Activated CD8-positive, alpha-beta memory T cell treated with anti-CD3 and anti-CD28 coated beads, Interleukin-2, amount 50 U/mL, for 4 hours (primary cell): ENCODE measurements at places on chromosomes 1 and 21.
A peak's percentile ranks its signal among the peaks of the same experiment; 100 is the strongest.

DNA sequence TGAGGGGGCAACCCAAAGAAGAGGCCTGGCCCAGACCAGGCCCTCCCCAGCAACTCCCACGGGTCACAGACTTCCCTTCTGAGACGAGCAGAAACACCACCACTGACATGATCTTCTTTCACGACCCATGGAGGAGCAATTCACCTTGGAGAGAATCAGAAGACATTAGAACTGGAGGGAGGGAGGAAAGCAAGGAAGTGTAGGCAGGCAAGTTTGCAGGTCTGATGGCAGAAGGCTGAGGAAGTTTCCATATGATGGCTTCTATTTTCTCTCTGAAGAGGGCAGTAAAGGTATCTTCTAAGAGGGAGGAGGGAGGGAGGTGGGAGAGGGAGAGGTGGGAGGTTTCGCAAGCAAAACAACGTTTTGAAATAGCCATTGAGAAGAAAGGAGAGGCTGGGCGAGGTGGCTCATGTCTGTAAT, 1.4 kb upstream of the UBXN10 start:
- no peak for DNase-seq

- DNase-seq, result no peak
Observed at GRCh38 chr1:59272507-59272906, 24.4 kb upstream of the FGGY start.

DNA sequence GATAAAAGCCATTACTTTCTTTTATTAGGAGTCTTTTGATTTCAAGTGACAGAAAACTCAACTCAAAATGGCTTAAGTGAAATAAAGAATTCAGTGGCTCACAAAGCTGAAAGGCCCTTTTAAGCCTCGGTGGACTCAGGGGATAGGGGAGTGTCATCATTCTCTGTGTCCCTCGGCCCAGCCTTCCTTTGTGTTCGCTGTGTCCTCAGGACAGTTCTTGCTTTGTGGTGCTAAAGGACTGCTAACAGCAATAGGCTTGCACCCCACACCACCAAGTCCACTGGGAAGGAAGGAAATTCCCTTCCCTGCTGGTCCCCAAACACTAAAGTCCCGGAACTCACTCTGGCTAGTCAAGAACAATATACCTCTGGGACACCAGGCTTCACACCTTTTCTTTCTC, 129.2 kb downstream of the NTPCR start:
- DNase-seq, result no peak

DNA sequence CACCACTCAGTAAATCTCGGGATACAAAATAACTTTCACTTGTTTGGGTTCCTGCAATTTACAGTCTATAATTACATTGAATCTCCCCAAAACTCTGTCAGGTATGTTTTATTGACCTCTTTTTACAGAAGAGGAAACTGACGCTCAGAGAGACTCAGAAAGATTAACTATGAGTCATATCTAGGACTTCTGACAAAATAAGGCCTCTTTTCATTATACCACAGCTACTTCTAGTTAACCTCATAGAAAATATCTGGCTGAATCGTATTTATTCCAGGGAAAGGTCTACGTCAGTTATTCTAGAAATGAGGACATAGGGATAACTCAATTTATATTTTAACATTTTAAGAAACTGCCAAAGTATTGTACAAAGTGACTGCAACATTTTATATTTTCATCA, 211.1 kb upstream of the FAM78B start:
- DNase-seq, result no peak

DNA sequence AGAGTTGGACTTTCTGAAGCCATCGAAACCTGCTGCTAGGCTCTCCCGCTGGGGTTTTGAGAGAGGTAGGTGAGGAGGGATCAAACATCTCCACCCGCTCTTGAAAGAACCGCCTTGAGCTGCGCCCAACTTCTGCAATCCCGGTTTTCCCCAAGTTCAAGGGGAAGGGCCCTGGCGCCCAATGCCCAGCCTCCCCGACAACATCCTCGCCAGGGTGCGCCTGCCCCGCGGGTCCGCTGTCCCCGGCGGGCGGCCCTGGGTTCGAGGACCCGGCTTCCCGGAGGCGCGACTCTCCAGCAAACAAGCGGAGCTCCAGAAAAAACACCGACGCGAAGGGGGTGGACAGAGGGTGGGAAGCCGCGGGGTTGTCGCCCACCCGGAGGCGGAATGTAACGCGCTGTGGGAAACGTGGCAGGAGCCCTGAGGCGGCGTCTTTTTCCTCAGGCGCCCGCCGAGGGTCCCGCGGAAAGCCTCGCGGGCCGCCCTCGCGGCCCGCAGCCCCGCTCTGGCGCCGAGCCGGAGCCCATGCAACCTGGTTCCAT, 607 bp downstream of the BTG3 start:
- DNase-seq, result peak; percentile 26

- DNase-seq, result no peak
Observed at GRCh38 chr1:10891091-10891490, 94.6 kb upstream of the CASZ1 start.

- DNase-seq, result no peak
Observed at GRCh38 chr1:217062586-217062985, 339.4 kb upstream of the ESRRG start.

DNA sequence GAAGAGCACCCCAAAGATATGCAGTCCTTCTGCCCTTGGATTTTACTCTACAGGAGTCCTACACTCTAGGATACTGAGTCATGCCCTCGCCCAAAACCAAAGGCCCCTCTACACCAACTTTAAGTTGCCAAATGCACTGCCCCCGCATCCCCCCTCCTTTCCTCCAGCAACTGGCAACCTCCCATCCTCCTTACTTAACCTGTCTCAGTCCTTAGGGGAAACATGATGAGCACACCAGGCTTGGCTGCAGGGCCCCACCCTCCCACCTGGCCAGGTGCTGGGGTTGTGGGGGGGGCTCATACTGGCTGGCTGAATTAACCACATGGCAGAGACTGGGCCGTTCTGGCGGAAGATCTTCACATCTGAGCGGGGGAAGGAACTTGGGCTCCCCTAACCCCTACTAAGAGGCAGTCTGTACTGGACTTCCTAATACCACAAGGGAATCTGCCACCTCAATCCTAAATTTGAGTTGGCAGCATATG, 1.2 kb downstream of the HDGF start:
- DNase-seq, result peak; percentile 57

- no peak for DNase-seq
Observed at GRCh38 chr1:186104459-186104858, 270.6 kb downstream of the TPR start.

GRCh38 chr1:116577759-116578314, 7.0 kb upstream of the CD58 start:
- DNase-seq, result no peak

DNA sequence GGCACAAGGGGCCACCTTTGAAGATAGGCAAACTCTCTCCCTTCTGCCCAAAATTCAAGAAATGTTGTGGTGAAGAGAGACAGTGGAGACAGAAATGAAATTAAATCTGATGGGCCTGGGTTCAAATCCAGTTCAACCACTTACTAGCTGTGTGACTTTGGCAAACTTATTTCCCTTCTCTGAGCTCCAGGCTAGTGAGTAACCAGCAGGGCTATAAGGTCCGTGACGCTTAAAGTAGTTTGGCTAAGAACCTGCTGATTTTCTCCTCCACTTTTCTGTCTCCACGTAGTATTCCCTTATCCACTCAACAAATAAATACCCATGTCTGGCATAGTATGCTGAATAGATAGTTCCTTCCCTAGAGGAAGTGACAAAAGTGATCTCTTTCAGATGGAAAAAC, 1.9 kb downstream of the SLC2A1 start:
- no peak for DNase-seq

- no peak for DNase-seq
Observed at GRCh38 chr1:19925342-19926070, 2.1 kb upstream of the PLA2G2E start.

GRCh38 chr1:193019442-193020026, 39.6 kb downstream of the UCHL5 start:
- DNase-seq, result no peak

GRCh38 chr1:165344736-165345135, 11.8 kb downstream of the LMX1A start:
- DNase-seq, result no peak

DNA sequence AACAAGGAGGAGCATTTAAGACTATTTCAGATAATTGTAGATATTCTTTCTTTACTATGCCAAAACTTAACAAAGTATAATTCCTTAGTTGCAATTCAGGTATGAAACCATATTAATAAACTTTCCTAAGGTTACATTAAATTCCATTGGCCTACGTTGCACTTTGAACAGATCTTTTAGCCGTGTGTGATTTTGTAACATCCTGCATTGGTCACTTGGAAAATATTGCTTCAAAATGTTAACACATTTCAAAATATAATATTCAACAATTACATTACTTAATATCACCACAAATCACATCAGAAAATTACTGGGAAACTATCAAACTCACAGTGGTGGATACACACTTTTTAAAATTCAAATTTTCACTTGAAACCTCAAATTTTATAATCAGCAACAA, 20.2 kb downstream of the ETS2 start:
- no peak for DNase-seq

DNA sequence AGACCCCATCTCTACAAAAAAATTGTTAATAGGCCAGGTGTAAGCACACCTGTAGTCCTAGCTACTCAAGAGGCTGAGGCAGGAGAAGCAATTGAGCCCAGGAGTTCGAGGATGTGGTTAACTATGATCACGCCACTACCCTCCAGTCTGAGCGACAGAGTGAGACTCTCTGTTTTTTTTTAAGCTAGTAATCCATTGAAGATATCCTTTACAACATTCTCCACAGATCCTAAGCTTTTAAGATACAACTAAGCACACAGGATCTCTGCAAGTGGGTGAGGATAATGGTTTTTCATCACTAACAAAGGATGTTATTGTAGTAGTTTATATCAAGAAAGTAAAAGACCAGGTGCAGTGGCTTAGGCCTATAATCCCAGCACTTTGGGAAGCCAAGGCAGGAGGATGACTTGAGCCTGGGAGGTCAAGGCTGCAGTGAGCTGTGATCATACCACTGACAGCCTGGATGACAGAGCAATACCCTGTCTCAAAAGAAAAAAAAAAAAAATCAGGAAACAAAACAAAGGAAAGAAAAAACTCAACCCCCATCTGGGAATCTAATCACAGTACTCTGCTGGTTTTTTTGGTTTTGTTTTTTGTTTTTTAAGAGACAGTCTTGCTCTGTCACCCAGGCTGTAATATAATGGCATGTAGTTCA, 166.1 kb downstream of the RERE start:
- no peak for DNase-seq

- DNase-seq, result no peak
Observed at GRCh38 chr1:87513255-87513654, 184.6 kb downstream of the LMO4 start.

GRCh38 chr1:14282707-14283106, 315.8 kb upstream of the KAZN start:
- DNase-seq, result no peak

GRCh38 chr1:8363186-8363766, 45.4 kb downstream of the SLC45A1 start:
- no peak for DNase-seq

GRCh38 chr21:41589620-41590175, 81.7 kb upstream of the TMPRSS2 start:
- DNase-seq, result no peak

GRCh38 chr1:234369784-234370183, 3.5 kb upstream of the COA6 start:
- DNase-seq, result no peak

DNA sequence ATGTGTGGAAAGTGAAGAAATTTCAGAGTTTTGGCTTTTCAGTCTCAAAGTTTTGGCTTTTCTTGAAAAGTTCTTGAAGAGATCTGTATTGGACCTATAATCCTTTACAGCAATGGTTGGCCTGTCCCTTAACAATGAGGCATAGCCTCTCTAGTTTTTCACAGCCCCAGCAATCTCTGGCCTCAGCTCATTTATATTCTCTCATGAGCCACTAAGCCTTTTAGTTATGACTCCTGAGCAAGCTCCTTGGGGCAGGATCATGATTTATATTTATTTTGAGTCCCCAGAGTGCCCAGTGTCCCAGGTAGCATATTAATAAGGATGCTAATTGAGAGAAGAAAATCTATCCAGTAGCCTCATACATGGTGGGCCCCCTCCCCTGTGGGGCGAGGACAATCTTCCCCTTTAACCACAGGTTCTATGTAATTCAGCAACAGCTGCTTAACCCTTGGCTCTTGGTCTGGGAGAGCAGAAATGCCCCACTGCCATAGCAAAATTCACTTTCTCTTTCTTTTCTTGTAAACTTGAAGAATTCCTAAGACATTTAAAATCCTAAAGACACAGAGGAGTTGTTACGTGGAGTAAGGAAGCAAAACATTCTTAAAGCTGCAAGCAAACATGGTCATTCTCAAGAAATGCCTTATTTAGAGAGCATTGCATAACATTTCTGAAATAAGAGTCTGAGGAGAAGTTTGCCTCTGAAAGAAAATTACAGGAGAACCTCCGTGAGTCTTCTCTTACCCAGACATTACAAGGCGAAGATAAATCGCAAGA, 6.3 kb downstream of the NGF start:
- DNase-seq, result no peak

DNA sequence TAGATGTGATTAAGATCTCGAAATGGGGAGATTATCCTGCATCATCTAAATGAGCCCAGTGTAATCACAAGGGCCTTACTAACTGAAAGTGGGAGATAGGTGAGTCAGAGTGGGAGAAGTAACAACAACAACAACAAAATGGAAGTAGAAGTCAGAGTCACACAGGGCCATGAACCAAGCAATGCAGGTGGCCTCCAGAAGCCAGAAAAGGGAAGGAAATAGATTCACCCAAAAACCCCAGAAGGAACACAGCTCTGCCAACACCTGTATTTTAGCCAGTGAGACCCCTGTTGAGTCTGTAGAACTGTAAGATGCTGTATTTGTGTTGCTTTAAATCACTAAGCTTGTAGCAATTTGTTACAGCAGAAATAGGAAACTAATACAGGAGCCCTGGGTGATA, 4.1 kb downstream of the TAGLN2 start:
- DNase-seq, result no peak

DNA sequence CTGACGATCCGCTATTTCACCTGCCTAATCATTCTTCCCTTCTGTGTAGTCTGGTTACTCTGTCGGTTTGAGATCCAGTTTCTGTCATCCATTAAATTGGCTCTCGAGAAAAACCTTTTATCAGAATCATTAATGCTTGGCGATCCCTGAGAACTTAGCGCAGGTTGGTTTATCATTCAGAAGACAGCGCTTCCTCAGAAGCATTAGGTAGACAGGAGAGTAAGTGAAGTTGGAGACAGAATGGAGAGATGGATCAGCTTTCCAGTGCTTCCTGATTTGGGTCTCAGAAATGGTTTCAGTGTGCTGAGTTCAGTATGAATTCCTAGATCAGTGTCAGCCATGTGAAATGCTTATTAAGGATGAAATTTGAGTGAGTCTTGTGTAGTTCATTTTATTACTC, 1.3 kb downstream of the USP1 start:
- no peak for DNase-seq

- DNase-seq, result no peak
Observed at GRCh38 chr1:59666106-59666505, 148.6 kb upstream of the HOOK1 start.
